ENCODE measurements at places on chromosomes 12 and 14.
A peak's percentile ranks its signal among the peaks of the same experiment; 100 is the strongest.

- H3K27me3 ChIP-seq: no peaks in the 10 kb centered on the region
- no peak overlapping the region for H3K27ac ChIP-seq
- no peak for DNase-seq
- no peak overlapping the region for H3K4me3 ChIP-seq
These were observed 234.5 kb upstream of the SSTR1 start for GRCh38 chr14:37972941-37973887.

DNA sequence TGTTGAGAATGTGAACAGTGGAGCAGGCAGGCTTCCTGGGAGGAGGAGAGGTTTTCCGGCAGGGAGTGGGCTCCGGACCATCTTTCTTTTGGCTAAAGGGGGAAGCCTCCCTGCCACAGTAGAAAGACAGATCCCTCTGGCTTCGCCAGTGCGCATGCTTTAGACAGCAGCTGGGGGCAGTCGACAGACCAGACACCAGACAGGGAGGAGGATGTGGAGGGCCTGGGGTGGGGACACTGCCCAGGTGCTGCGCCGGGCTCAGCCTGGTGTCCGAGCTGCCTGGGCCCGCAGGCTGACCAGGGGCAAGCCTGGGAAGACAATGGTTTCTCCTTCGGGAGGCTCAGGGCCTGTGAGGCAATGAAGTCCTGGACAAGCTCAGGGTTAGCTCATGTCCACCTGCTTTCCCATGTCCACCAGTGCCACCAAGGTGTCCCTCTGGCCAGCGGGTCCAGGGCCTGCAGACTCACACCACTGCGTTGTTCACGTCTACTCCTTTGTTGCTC, 67.3 kb downstream of the PRIMA1 start:
- H3K4me1 ChIP-seq: no peaks in the 10 kb centered on the region
- no peaks in the 10 kb centered on the region for H3K27me3 ChIP-seq
- no peak overlapping the region for H3K27ac ChIP-seq
- no peak for DNase-seq

- no peaks in the 10 kb centered on the region for H3K27me3 ChIP-seq
- peak; percentile 75 for DNase-seq
- no peak overlapping the region for H3K4me3 ChIP-seq
These were observed 1176.7 kb upstream of the SEL1L start for GRCh38 chr14:82710267-82710841.

GRCh38 chr12:103880299-103881142, 39.5 kb upstream of the NT5DC3 start:
- no peak overlapping the region for H3K27ac ChIP-seq
- H3K36me3 ChIP-seq: no peaks in the 10 kb centered on the region
- no peaks in the 10 kb centered on the region for H3K4me1 ChIP-seq
- no peak overlapping the region for H3K4me3 ChIP-seq
- no peak for DNase-seq

DNA sequence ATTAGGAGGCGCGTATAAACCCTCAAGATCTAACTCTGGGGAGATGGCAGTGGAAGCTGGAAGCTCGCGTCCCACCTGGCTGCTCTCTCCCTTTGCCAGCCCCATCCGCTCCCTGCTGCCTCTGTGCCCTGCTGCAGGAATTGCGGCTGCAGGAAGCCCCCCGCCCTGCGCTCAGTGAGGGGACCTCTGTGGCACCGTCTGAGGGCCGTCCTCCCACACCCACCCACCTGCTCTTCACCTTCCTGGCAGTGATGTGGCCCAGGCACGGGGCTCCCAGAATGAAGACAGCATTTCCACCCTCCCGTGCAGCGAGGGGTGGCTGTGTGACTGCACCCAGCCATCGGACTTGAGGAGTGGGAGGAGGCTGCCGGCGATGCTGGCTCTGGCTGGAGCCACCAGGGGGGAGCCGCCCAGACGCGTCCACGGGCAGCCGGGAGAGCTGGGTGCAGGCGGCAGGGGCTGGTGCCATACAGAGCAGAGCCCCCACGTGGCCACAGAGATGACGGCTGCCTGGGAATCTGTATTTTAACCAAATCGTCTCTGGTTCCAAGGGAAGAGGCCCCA, 28.3 kb upstream of the GALNT9 start:
- no peaks in the 10 kb centered on the region for H3K27me3 ChIP-seq
- H3K4me3 ChIP-seq: no peak overlapping the region
- no peak for DNase-seq
- H3K27ac ChIP-seq: no peak overlapping the region

DNA sequence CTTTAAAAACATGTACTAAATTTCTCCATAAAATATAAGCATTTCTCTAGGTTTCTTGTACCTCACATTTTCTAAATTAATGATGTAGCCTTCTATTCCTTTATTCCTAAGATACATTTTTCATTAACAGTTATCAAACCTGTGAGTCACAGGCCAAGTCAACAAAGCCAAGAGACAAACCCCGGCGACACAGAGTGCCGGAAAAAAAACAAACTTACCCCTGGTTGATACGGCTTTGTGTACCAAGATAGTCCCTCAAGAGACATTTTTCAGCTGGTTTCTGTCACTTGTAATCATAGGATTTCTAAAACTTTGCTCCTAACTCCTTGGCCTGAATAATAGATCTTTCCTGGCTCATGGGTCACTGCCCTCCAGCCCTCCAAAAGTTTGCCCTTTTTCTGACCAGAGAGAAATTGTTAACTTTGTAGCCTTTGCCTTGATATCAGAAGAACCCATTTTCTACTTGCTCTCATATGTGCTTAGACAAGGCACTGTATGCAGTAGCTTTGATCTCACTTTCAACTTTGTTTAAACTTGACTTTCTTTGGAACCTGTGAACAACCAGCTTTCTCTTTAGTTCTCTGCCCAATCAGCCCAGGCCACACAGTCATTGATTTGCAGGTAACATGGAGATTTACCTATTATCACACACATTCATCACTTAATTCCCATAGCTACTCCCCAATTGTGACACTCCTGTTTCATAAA, 172.2 kb downstream of the PRKD1 start:
- no peaks in the 10 kb centered on the region for H3K4me1 ChIP-seq
- H3K27me3 ChIP-seq: no peaks in the 10 kb centered on the region
- H3K36me3 ChIP-seq: no peaks in the 10 kb centered on the region
- no peak for DNase-seq
- no peak overlapping the region for H3K27ac ChIP-seq

GRCh38 chr12:95605875-95606274, 54.6 kb upstream of the USP44 start:
- no peaks in the 10 kb centered on the region for H3K27me3 ChIP-seq
- peak; percentile 41 for DNase-seq
- peaks cover 15% of the 10 kb centered on the region for H3K4me1 ChIP-seq
- no peaks in the 10 kb centered on the region for H3K36me3 ChIP-seq

DNA sequence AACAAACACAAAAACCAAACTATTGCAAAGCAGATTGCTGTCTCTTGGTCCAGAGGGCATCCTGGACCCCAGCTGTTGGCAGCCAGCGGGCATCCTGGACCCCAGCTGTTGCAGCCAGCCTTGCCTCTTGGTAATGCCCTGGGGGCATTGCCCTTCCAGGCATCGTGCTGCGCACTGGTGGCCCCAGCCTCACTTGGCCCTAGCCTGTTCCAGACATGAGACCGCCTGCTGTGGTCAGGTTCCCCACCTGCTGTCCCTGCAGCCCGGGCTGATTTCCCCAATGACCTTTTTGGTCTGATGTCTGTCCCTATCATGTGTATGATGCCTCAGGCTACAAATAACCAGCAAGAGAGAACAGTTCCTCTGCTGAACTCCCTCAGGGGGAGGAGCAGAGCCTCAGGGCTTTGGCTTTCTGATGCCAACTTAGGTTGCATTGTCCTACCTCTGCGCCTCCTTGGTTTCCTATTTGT, 20.8 kb downstream of the MLXIP start:
- no peak overlapping the region for H3K27ac ChIP-seq
- H3K4me1 ChIP-seq: peaks cover 17% of the 10 kb centered on the region
- H3K27me3 ChIP-seq: no peaks in the 10 kb centered on the region
- no peak for DNase-seq
- no peaks in the 10 kb centered on the region for H3K36me3 ChIP-seq

DNA sequence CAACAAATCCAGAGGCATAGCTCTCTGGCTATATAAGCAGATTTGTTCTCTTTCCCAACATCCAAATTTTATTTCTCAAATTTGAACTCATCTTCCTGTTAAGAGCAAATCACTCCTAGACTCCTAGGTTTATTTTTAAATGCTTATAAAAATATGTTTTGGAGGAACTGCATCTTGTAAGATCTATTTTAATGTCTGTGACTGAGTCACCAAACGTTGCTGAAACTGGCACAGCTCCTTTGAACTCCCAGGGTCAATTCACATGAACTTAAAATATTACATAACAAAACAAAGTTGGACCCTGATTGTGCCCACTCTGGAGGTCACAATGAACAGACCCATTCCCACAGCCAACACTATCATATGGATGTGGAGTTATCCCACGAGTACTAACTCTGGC, 23.9 kb downstream of the ANAPC7 start:
- no peak overlapping the region for H3K27ac ChIP-seq
- H3K4me1 ChIP-seq: no peaks in the 10 kb centered on the region
- H3K4me3 ChIP-seq: no peak overlapping the region
- peaks cover 9% of the 10 kb centered on the region for H3K36me3 ChIP-seq
- no peaks in the 10 kb centered on the region for H3K27me3 ChIP-seq

GRCh38 chr14:72513965-72514659, 379.8 kb downstream of the DPF3 start:
- no peaks in the 10 kb centered on the region for H3K36me3 ChIP-seq
- peak; percentile 52 for DNase-seq
- peaks cover 4% of the 10 kb centered on the region for H3K4me1 ChIP-seq
- H3K4me3 ChIP-seq: no peak overlapping the region
- no peak overlapping the region for H3K27ac ChIP-seq
- H3K27me3 ChIP-seq: peaks cover 12% of the 10 kb centered on the region

GRCh38 chr14:68143341-68143841, 323.8 kb downstream of the RAD51B start:
- H3K36me3 ChIP-seq: no peaks in the 10 kb centered on the region
- H3K4me1 ChIP-seq: peaks cover 27% of the 10 kb centered on the region
- no peak overlapping the region for H3K4me3 ChIP-seq
- no peaks in the 10 kb centered on the region for H3K27me3 ChIP-seq
- H3K27ac ChIP-seq: peak overlapping the region; percentile 0

GRCh38 chr12:114733919-114734318, 49.9 kb upstream of the TBX3 start:
- DNase-seq: no peak
- no peak overlapping the region for H3K27ac ChIP-seq
- H3K27me3 ChIP-seq: no peaks in the 10 kb centered on the region

DNA sequence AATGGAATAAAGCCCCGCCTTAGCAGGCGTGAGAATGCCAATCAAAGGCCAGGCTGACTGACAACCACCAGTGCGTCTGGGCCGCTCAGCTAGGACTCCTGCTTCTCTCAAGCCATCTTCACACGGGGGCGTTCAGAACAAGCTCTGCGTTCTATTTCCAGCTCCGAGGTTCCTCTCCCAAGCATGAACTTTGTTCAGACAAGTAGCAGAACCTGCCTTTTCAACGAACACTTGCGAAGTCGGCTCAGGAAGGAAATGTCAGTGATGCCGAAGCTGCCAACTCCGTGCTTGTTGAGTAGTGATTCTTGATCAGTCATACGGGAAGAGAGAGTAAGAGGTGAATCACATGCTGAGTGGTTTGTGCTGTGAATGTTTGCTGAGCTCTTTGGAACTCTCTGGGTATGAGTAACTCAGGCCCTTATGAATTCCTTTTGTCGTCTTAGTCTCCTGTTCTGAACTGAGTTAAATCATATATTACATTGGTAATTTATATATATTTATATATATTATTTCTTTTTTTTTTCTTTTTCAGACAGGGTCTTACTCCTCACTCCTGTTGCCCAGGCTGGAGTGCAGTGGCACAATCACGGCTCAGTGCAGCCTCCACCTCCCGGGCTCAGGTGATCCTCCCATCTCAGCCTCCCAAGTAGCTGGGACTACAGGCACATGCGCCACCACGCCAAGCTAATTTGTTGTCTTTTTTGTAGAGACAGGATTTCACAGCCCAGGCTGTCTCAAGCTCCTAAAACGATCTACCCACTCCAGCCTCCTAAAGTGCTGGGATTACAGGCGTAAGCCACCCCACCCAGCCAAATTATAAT, 29.4 kb upstream of the BCL7A start:
- H3K27me3 ChIP-seq: no peaks in the 10 kb centered on the region
- no peaks in the 10 kb centered on the region for H3K36me3 ChIP-seq
- peak; percentile 99 for DNase-seq
- peaks cover 14% of the 10 kb centered on the region for H3K4me1 ChIP-seq
- H3K27ac ChIP-seq: peak overlapping the region; percentile 95
- no peak overlapping the region for H3K4me3 ChIP-seq

GRCh38 chr14:105468621-105469241, 5.9 kb upstream of the CRIP2 start:
- no peak for DNase-seq
- no peaks in the 10 kb centered on the region for H3K27me3 ChIP-seq
- no peak overlapping the region for H3K27ac ChIP-seq
- peaks cover 24% of the 10 kb centered on the region for H3K36me3 ChIP-seq

GRCh38 chr14:99718811-99719192, 34.7 kb downstream of the CYP46A1 start:
- no peak overlapping the region for H3K27ac ChIP-seq
- H3K4me3 ChIP-seq: no peak overlapping the region
- H3K36me3 ChIP-seq: no peaks in the 10 kb centered on the region
- DNase-seq: no peak
- H3K4me1 ChIP-seq: no peaks in the 10 kb centered on the region
